ENCODE measurements at places on chromosomes 2 and 18.

- peak; percentile 75 for DNase-seq
Measured at GRCh38 chr2:26033270-26033817, 540 bp upstream of the RAB10 start.

GRCh38 chr2:54149638-54150441, 34.4 kb downstream of the ACYP2 start:
- DNase-seq, result no peak

DNA sequence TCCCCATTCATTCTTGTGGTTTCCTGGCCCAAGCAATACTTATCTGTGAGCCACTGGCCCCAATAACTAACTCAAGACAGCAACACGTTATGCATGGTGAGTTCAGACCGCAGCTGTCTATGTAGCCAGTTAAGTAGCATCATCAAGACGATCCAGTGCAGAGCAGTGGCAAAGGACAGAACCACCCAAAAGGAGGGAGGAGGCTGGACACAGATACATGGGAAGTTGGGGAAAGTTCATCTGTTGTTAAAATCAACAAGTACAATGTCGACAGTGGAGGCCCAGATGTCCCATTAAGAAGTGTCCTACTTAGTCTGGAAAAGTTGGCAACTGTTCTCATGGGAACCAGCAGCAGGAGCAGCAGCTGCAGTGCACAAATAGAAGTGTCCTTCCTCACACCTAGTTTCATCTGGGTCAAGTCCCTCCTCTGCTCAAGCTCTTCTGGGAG, 106.9 kb upstream of the THOC1 start:
- no peak for DNase-seq

GRCh38 chr2:21395366-21395765, 271.6 kb downstream of the TDRD15 start:
- no peak for DNase-seq

DNA sequence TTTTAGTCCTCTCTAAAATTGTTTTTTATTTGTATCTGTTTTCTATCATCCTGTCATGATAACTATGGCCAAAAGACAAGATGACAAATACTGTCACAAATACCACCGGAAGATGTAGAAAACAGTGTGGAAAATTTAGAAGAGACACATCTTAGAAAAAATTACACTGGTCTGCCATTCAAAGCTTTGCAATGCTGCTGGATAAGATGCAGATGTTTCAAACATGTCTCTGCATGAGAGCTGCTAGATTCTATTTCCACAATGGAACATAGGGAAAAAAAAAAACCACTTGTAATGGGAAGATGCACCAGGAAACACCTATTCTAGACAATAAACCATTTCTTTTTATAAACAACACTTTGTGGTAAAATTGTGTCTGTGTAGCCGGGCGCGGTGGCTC, 5.8 kb upstream of the TAF1B start:
- no peak for DNase-seq

DNA sequence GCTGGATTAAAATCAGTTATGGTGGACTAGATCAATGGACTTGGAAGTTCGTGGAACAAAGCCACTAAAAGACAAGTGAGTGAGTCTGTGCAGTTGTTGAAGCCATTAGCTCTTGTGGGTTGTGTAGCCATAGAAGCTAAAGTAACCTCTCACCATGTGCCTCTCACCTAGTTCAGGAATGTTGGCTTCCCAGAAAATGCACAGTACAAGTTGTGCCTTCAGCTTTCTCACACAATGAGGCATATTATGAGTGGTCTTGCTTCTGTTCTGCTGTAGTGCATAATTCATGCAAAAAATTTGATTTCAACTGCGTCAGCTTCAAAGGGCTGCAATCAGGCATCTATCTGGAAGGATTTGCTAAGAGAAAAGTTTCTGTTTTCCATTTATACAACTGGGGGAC, 26.2 kb downstream of the CERS6 start:
- DNase-seq, result no peak

GRCh38 chr2:215790523-215791421, 222.6 kb downstream of the MREG start:
- no peak for DNase-seq

DNA sequence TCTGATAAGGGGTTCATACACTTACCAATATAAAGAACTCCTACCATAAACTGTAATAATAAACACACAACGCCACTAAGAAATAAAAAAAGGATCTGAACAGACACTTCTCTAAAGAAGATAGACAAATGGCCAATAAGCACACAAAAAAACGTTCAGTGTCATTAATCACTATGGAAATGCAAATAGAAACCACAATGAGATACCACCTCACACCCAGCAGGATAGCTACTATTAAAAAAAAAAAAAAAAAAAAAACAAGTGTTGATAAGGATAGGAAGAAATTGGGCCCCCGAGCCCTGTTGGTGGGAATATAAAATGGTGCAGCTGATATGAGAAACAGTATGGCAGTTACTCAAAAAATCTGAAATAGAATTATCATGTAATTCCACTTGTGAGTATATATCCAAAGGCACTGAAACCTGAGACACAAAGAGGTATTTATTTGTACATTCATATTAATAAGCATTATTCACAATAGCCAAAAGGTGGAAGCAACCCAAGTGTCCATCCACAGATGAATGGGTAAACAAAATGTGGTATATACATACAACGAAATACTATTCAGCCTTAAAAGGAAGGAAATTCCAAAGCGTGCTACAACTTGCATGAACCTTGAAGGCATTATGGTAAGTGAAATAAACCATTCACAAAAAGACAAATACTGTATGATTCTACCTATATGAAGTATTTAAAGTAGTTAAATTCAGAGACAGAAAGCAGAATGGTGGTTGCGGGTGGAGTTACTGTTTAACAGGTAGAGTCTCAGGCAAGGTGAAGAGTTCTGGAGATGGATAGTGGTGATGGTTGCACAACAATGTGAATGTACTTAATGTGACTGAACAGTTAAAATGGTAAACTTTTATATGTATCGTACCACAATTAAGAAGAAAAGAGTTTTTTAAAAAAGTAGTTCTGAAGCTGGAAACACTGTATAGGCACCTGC, 17.9 kb downstream of the REV1 start:
- DNase-seq, result no peak

DNA sequence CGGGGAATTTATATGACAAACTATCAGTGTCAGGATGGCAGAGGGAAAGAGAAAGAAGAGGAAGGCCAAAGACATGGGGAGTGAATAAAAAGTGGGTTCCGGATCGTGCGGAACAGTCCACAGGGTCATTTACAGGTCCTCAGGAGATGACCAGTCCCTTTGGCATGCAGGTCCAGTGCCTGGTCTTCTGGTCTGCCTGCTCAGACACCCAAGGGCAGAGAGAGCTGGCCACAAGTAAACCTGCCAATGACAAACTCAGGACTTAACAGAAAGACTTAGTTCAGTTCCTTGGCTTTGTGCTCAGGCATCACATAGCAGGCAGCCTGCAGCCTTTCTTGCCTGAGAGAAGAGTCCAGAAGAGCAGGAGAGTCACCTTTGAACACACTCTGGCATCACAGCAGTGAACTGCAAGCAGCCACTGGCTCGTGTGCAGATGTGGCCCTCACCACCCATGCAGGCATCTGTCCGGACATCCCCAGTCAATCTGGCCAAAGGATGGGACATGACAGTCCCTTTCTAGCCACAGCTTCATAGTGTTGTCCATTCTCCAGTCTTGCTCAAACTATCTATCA, 14.0 kb downstream of the TMEM127 start:
- DNase-seq, result no peak

DNA sequence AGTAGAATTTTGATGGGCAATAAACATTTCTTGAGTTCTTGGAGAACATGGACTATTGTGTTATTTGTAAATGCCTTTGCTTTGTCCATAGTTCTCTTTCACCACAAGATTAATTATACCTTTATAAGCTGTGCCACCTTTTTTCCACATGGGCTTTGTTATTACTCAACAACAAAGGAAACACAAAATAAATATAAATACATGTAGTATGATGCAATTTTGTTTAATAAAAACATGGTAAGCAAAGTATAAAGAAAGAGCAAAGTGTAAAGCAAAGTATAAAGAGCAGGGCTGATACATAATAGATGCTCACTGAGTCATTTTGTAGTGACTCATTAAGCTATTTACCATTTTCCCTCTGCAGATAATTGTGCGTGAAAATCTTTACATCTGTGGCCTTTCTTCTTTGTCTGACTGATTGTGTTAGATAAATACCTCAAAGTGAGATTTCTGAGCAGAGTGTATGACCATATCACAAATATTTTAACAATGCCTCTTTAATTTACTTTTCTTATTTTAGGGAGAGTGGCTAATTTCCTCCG, 80.9 kb downstream of the CERS6 start:
- DNase-seq, result no peak

GRCh38 chr2:205811387-205811786, 129.1 kb downstream of the NRP2 start:
- DNase-seq, result no peak

DNA sequence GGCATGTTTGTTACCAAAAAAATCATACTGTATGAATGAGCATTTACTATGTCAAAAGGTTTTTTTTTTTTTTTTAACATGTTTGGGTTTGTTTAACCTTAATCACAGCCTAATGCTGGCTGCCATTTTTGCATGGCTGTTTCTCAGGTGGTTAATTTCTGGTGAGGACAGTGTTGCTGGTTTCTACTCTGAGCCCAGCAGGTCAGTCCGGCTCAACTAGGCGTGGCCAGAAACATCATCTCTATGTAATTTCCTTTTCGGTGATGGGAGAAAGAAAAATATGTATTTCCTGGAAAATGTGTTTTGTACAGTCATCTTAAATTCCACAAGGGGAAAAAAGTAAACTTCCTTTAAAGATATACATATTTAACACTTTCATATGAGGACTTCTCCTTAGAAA, 24.9 kb upstream of the BZW1 start:
- DNase-seq, result no peak

- DNase-seq, result no peak
Measured at GRCh38 chr2:101872480-101872879, 119.3 kb upstream of the IL1R2 start.

- no peak for DNase-seq
Measured at GRCh38 chr2:236563953-236564352, 5.7 kb upstream of the ACKR3 start.

- no peak for DNase-seq
Measured at GRCh38 chr2:38417745-38418689, 40.9 kb upstream of the ATL2 start.

DNA sequence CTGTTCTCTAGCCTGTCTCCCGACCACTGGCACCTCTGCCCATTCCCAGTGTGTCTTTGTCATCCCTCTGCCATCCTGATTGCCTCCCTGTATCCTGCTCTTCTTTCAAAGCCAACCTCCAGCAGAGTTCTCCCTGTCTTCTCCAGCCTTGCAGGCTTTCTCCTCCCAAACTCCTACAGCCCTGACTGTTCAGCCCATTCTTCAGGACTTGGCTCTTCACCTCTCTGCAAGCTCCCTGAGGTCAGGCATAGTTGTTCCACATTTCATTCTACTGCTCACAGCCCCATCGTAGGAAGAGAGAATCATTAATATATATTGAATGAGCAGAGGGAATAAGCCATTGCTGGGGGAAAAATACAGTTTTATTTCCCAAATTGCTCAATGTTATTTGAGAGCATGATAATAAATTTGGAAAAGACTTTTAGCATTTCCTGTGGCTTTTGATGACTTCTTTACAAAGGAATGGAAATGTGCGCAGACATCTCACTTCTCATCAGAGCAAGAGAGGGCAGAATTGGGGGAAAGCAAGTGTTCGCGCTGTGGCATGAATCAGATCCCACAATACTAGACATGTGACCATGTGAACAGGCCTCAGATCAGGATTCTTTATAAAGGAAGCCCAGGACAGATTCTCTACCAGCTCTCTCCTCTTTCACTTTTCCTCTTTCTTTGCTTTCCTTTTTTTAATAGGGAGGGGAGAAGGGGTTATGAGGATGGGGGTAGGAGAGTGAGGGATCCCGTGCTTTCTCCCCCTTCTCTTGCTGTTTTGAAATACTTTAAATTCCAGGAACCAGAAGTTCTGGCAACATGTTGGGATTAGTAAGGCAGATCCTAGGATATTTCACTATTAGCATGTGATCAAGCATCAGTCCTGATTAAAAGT, 37.4 kb downstream of the EPAS1 start:
- no peak for DNase-seq

GRCh38 chr2:28624793-28625701, 126.6 kb upstream of the PPP1CB start:
- no peak for DNase-seq

GRCh38 chr2:191143791-191144190, 7.0 kb downstream of the STAT4 start:
- DNase-seq, result no peak

DNA sequence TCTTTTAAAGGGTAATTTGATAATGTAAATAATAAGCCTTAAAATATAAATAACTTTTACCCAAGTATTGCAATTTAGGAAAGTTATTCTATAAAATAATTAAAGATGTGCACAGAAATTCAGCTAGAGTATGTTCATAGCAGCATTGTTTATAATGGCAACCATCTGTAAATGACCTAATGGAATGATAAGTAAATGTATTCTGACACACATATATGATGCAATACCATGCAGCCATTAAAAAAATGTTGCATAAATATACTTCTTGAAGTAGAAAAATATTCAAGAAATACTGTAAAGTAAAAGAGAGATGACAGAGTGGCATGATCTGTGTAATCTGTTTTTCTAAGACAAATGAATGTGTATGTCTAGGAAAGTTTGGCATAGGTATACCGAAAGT, 545.7 kb downstream of the ZEB2 start:
- no peak for DNase-seq

- DNase-seq, result no peak
Measured at GRCh38 chr2:105917688-105918087, 173.0 kb downstream of the NCK2 start.
